ENCODE measurements at places on chromosomes 5 and 9. TPM values are rescaled to one million over a fixed set of nuclear protein-coding genes. Genes with fewer than 3 reads are reported as not detected.

Gene DIRAS2
- 4.8 TPM for total RNA-seq

Gene ABLIM3
- total RNA-seq = 15.6 TPM

Gene OTULINL
- total RNA-seq = 4.3 TPM

Gene FASTKD3
- total RNA-seq = 17.9 TPM

Gene IFNA2
- total RNA-seq = not detected

Gene ENTPD2
- total RNA-seq = not detected

Gene CAAP1
- total RNA-seq = 22.1 TPM

Gene GRIA1
- total RNA-seq = not detected

Gene CSF1R
- total RNA-seq = not detected

Gene RNF180
- total RNA-seq = 4.5 TPM

Data from epithelial cell of proximal tubule (primary cell).